ENCODE measurements at places on chromosomes 12 and 14.

DNA sequence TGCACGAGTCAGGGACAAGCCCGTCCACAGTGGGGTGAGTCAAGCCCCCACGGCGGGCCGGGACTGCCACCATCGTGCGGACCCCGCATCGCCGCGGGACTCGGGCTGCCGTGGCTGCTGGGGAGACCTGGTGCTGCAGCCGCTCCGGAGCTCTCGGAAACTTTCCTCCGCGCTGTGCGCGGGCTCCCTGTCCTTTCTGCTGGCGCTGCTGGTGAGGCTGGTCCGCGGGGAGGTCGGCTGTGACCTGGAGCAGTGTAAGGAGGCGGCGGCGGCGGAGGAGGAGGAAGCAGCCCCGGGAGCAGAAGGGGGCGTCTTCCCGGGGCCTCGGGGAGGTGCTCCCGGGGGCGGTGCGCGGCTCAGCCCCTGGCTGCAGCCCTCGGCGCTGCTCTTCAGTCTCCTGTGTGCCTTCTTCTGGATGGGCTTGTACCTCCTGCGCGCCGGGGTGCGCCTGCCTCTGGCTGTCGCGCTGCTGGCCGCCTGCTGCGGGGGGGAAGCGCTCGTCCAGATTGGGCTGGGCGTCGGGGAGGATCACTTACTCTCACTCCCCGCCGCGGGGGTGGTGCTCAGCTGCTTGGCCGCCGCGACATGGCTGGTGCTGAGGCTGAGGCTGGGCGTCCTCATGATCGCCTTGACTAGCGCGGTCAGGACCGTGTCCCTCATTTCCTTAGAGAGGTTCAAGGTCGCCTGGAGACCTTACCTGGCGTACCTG lies 1.1 kb downstream of the PDE3A start:
- DNase-seq = no peak

GRCh38 chr12:100859063-100859627 lies 64.6 kb downstream of the ANO4 start:
- no peak for DNase-seq

DNA sequence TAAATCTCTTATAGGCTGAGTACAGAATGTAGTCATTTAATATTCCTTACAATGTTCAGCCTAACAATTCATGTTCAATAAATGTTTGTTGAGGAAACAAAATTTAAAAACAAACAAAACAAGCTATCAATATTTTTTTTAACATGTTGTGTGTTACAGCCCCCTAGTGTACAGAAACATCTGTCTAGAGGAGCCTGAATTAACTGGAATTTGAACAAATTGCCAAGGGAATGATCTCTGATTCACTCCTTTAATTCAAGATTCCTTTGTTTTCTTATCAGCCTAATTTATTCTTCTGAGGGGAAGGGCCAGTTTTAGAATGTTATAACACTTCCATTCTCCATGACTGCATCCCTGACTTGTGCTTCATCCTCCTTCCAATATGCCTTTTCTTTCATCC lies 127.2 kb downstream of the CMAS start:
- DNase-seq = no peak

GRCh38 chr12:2681450-2682205 lies 113.1 kb upstream of the FKBP4 start:
- no peak for DNase-seq
